ENCODE measurements at places on chromosomes 6 and 20. TPM values are rescaled to one million over a fixed set of nuclear protein-coding genes. Genes with fewer than 3 reads are reported as not detected.
A peak's percentile ranks its signal among the peaks of the same experiment; 100 is the strongest.

DNA sequence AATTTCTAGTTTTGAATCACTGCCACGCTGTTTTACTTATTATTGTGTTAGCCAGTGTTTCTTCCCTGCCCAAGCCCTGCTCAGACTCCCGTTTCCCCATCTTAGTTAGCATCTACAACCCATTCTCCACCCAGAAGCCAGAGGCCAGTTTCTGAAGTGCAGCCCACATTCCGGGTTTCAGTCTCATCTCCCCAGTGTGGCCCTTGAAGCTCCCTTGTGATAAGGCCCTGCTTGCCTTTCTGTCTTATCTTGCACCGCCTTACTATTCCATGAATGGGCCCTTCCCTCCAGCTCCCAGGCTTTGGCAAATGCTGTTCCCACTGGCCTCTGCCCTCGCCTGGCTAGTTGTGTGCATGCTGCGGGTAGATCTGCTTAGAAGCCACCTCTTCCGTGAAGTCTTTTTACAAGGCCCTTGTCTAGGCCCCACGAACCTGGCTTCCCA is 41.1 kb downstream of the TOX2 start:
- DNase-seq, result no peak

DNA sequence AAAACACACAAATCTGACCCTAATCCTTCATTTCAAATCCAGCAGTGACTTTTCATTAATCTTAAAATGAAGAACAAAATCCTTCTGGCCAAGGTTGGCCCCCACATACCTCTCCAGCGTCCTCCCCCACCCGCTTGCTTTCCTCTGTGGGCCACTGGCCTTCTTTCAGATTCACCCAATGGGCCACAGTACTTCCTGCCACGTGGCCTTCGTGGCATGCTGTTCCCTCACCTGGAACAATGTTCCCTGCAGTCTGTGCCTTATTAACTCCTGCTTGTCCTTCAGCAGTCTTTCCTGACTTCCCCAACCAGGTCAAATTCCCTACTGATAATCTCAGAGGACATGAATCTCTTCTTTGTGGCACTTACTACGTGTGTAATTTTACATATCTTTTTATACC is 5.3 kb upstream of the GTF2H4 start:
- no peak for DNase-seq

DNA sequence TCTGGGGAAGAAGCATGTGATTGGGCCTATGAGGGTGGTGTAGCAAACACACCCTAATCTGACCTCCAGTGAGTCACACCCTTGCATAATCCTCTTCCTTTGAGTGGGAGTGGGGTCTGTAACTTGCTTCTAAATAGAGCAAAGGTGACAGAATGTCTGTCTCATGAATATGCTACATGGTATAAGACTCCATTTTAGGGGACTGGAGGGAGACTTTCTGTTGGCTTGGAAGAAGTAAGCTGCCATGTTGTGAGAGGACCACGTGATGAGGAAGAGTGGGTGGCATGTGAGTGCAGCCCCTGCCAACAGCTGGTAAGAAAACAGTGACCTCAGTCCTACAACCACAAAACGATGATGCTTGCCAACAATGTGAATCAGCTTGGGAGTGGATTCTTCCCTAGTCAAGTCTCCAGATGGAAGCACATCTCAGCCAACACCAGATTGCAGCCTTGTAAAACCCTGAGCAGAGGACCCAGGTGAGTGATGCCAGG is 3.7 kb downstream of the AK9 start:
- no peak for DNase-seq

DNA sequence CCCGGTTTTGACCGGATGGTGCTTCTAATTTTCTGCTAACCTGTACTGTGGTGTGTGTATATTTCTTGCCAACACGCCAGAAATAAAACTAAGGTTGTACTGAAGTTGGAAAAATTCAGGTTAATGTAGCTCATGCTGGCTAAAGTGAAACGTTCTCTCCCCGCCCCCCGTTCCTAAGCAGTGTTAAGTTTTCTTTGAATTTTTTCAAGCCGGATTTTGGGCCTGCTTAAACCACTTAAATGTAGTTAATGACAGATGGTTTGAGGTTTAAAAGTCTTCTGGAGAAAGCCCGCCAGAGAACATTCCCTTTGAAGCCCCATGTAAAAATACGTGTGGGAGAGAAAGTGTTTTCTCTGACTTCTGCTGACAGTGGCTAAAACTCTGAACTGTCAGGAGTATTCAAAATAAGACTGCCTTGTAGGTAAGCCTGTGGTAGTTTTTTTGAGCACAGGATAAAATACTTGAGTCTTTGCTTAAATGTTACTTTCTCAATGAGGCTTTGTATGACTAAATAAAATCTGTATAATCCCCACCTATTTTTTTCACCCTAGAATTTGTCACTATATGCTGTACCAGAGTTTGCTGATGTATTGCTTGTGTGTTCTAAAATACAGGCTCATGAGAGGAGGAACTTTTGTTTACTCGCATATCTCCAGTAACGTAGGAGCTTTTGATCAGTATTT is 101.3 kb downstream of the OR2B2 start:
- no peak for DNase-seq

Gene HLA-DOA
- polyA plus RNA-seq, result 191 TPM

GRCh38 chr6:8821981-8822381 is 386.6 kb upstream of the SLC35B3 start:
- DNase-seq, result no peak

GRCh38 chr6:154457881-154458284 is 52.6 kb downstream of the CNKSR3 start:
- no peak for DNase-seq

DNA sequence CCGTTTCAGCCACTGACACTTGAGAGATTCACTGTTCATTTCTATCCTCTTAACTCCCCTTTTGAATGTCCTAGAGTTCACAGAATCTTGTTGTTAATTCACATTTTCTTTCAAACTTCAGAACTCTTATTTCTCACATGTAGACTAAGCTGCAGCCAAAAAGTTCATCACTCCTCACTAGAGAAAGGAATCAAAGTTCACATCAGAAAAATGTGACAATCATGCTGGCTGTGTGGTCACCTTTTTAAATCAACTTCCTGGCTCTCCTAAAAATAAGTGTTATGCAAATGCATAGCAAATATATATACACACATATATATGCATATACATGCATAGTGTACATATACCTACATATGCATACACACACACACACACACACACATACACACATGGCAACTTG is 123.0 kb downstream of the CBLN4 start:
- no peak for DNase-seq

DNA sequence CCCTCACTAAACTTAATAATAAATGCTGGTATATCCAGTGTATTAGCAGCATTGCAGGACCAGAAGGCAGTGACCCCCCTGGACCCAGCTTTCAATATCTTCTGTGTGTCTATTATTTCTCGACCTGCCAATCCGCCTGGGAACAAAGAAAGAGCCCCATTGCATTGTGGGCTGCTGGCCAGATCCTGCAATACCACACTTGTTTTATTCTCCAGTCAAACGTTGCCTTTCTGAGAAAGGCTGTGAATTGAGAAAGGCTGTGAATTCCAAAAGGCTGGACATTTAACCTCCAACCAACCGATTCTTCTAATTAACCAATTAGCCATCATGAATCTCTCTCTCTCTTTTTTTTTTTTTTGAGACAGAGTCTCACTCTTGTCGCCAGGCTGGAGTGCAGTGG is 1.5 kb upstream of the MTO1 start:
- no peak for DNase-seq

Gene EPHA7
- not detected for polyA plus RNA-seq

DNA sequence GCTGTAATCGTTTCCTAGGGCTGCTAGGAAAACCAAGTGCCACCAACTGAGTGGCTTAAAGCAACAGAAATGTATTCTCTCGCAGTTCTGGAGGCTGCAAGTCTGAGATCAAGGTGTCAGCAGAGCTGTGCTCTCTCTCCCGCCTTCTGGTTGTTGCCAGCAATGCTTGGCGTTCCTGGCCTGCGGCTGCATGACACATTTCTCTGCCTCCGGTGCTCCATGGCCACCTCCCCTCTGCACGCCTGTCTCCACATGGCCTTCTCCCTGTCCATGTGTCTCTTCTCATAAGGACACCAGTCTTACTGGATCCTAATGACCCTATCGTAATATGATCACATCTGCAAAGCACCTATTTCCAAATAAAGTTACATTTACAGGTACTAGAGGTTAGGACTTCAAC is 91.7 kb upstream of the AKAP12 start:
- DNase-seq, result no peak

DNA sequence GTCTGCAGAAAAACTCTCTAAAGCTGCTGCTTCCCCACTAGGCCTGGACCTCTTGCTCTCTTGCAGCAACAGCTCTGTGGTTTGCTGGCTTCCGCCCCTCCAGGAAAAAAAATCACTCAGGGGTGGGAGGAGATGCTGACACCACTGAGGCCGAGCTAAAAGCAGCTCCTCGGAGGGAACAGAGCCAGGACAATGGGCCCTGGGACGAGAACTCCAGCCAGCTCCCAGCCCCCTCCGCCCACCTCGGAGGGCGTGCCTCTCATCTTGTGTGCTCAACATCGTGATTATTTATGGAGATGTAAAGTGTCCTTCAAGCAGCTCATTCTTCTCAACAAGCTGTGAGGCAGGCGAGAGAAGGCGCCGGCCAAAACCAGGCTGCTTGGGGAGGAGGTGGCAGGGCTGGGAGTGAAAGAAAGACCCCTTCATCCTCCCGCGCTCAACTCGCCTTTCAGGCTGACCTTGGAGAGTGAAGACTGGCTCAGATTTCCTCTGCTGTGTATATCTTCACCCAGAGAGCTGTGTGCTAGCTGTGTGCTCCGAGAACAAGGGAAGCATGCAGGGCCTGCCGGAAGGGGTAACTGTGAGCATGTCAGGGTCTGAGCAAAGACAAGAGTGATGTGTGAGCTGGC is 53.5 kb upstream of the LRFN2 start:
- DNase-seq, result no peak

GRCh38 chr6:71395731-71396409 is 107.3 kb downstream of the OGFRL1 start:
- DNase-seq, result no peak

- no peak for DNase-seq
Measured at GRCh38 chr6:70860920-70861319, 95.9 kb downstream of the B3GAT2 start.

Gene ARG1
- polyA plus RNA-seq, result not detected

GRCh38 chr6:1596088-1596852 is 13.4 kb upstream of the FOXC1 start:
- DNase-seq, result peak; percentile 77
